ENCODE measurements at places on chromosomes 5 and 9. TPM values are rescaled to one million over a fixed set of nuclear protein-coding genes. Genes with fewer than 3 reads are reported as not detected.

DNA sequence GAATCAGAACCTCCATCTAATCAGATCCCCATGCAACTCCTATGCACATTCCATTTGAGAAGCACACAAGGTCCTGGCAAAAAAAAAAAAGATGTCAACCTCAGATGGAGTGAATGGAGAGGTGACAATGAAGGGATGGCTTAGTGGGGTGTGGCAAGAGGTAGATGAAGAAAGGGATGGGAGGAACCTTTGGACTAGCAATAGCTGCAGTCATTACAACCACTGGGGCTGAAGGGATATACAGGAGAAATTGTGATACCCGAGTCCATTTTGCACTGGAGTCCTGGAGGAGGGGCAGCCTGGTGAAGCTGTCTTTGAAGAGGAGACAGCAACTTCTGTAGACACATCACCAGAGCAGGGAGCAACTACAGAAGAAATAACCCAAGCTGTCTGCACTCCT lies 219.6 kb downstream of the ENC1 start:
- no peak for DNase-seq

DNA sequence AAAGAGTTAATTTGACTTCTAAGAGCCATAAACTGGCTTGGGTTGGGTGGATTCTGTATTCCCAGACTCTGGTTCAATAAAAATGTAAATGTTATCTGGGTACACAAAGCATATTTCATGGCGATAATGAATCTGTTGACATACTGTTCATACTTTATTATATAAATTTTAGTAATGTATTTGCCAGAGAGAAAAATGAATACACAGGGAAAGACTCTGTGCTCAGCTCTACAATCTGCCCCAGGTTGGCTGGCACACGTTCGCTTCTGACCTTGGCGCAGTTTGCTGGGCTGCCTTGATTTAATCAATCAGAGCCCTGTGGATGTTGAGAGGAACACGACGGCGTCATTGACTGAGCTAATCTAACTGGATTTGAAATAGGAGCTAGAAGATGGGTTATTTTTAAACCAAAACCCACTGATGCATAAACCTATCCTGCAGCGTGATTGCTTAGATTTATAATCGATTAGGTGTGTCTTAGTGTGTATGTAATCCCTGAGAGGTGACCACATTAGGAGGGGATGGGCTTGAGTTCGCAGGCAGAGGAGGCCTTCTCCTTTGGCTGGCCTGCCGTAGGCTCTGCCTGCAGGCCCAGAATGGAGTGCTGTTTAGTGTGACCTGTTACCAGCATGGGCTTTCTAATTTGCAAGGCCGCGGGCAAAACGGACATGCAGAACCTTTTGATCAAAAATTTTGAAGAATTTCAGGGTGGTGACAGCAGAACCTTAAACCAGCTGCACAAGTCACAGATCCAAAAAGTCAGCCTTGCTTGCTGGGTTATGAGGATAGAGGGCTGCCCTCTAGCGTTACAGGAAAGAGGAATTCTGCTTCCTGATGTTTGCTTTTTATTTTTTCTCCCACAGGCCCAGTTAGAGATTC lies 3.9 kb upstream of the ADCY2 start:
- DNase-seq: no peak

DNA sequence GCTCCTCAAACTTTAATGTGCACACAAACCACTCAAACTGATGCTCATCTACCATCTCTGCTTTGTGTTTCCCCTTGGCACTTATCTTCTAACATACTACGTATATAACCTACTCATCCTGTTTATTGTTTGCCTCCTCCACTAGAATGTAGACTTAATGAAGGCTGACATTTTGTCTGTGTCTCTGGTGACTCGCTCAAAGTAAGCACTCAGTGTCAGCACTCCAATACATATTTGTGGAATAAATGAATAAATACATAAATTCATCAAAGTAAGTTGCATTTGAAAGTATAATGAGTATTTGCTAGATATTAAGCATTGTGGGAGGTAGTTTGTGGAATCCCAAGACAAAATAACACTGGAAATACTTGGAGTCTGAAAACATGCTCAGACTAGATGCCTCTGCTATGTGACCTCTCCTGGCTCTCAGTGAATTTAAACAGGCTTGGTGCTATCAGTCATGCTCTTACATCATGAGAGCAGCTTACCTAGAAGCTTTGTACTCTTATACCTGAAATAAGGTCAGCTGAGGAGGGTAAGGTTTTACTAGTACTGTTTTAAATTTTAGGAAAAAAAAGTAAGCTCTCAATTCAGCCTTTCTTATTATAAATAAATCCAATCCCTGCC lies 37.0 kb upstream of the RANBP6 start:
- no peak for DNase-seq

DNA sequence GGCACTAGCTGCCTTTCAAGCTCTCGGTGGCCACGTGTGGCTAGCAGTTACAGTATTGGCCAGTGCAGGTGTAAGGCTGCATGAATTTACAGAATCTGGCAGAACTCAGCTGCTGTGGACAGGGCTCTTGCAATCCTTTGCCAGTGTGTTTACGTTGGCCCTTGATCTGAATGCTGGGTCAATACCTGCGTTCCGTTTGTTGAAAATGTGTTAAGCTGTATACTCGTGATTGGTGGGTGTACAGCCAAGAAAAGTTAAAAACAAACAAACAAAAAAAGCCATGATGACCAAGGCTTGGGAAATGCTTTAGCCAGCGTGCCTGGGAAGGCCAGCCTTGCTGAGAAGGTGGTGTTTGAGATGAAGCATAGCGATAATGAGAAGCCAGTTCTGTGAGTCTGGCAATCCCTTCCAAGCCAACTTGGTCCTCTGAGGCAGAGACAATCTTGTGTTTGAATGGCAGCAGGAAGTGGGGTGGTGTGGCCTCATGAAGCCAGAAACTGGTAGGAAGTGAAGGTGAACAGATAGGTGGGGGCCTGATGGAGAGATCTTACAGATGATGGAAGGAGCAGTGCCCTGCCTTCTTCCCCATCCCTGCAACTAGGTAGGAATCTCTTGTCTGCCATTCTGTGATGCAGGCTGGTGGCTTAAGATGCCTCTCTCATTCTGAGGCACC lies 820 bp upstream of the CFAP90 start:
- no peak for DNase-seq

- no peak for DNase-seq
These were observed 109.7 kb downstream of the MLLT3 start for GRCh38 chr9:20512636-20513035.

DNA sequence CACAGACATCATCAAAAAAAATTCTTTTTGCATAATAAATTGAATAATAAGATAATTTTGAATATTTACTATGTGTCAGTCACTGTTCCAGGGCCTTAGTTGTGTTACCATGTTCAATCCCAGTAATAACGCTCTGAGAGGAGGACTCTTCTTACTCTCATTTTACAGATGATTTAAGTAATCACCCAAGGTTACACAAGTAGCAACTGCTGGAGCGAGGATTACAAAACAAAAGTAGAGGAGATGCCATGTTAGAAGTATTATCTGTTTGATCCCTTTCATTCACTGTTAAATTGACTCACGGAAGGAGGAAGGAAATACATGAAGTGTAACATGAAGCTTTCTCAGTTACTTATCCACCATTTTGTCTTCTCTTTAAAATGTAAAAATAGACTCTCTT lies 412.8 kb downstream of the NFIB start:
- no peak for DNase-seq

- DNase-seq: no peak
These were observed 197.4 kb downstream of the CSNK1G3 start for GRCh38 chr5:123709422-123709821.

C9orf78 gene
- total RNA-seq: 23.0 TPM

GARIN3 gene
- not detected for total RNA-seq

GFI1B gene
- total RNA-seq: not detected

TEX48 gene
- not detected for total RNA-seq

GRCh38 chr9:79672891-79673290 lies 101.1 kb downstream of the TLE4 start:
- DNase-seq: no peak

DNA sequence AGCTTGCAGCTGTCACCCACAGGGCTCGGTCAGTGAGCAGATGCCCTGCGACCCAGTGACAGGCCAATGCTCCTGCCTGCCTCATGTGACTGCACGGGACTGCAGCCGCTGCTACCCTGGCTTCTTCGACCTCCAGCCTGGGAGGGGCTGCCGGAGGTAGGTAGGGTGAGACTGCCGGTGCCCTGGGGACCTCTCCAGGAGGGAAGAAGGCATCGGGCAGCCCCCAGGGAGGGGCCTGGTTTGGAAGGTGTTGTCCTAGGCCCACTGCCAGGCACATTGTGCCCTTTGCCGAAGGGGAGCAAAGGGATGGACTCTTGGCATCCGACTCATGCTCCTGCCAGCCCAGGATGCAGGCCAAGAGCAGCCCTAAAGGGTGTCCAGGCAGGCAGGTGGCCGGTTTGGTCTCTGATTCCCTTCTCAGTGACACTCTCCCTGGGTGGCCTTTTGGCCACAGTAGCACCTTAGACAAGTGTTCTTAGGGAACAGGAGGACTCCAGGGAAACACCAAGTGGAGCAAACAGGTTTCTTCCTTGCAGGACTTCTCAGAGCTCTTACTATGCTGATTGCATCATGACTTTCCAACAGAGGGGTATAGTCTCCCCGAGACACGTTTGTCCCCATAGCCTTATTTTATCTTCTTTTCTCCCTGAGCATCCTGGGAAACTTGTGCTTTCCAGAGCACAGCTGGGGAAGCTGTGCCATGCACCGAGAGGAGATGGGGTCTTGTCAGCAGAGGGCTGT lies 28.1 kb upstream of the AIF1L start:
- no peak for DNase-seq

MYOT gene
- not detected for total RNA-seq

DNA sequence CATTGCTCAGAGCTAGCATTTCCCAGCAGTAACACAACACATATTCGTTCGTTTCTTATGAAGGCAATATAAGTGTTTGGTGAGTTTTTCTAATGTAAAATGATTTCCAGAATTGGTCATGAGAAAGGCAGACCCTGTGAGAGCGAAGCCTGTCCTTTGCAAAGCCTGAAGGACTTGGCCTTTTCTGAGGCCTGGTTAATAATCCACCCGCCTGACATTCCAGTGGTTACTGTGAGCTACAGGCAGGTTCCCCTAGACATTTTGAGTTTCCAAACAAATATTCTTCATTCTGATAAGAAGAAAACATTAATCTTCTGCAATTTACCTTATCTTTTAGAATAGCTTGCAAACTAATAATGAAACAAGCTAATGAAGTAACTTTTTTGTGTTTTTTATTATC lies 38.0 kb downstream of the ADAMTS16 start:
- no peak for DNase-seq

DNA sequence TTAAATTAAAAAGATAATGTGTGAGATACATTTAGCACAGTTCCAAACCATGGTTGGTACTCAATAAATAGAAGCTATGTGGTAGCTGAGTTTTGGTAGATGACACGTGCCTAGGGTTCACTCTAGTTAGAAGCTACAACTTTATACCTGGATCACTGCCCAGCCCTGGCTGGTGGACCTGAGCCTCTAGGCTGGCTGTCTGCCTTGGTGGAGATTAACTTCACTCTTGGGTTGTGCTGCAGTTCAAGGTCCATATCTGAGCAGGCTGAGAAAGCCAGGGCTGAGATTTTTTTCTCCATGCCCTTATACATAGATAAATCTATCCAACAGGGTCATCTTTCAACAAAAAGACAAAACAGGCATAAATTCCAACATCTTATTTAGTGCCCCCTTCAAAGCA lies 44.6 kb upstream of the SPDL1 start:
- DNase-seq: no peak

GRCh38 chr9:128092199-128092977 lies 24.4 kb downstream of the SLC25A25 start:
- DNase-seq: no peak

DNA sequence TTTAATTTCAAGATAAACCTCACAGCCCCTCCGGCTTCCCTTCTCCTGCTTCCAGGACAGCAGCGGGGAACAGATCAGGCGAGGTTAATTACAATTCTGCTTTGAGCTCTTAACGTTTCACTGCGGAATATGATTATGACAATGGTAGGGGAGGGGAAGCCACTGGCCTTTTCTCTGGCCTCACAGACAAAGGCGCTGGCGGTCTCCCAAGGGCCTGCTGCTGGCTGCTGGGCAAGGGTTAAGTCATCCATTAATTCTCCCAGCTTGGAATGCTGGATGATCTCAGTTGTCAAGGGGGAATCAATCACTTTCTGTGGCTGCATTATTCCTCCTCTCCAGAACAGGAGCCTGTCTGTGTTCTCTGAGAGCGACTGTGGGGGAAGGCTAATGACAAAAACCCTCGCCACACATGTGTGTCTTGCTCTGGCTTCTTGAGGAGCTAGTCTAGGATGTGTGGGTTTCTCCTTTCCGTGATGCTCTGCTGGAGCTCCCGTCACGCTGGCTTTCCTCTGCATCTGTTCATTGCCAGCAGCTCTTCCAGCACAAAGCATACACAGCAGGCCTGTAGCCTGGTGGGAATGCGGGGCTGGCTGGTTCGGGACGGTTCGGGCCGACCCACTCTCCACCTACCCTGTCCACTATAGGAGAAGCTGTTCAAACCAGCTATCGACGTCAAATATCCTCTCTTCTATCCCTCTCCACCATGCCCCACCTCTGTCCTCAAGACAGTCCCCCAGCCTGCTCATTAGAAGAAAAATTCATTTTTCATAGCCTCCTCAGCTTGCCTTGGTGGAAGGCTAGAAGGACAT lies 82.8 kb downstream of the DCP2 start:
- no peak for DNase-seq

- DNase-seq: no peak
These were observed 20.7 kb downstream of the ITGA1 start for GRCh38 chr5:52808316-52808901.

- no peak for DNase-seq
These were observed 248.4 kb downstream of the TLR4 start for GRCh38 chr9:117952581-117952980.

FOXD4L3 gene
- 0.11 TPM for total RNA-seq

GRCh38 chr5:116449458-116449857 lies 125.2 kb downstream of the SEMA6A start:
- DNase-seq: no peak

ELP1 gene
- 20.7 TPM for total RNA-seq

IL17B gene
- total RNA-seq: not detected

- DNase-seq: no peak
These were observed 93.1 kb downstream of the ANKRD55 start for GRCh38 chr5:56140073-56140472.

SLIT3 gene
- 0.05 TPM for total RNA-seq

DNA sequence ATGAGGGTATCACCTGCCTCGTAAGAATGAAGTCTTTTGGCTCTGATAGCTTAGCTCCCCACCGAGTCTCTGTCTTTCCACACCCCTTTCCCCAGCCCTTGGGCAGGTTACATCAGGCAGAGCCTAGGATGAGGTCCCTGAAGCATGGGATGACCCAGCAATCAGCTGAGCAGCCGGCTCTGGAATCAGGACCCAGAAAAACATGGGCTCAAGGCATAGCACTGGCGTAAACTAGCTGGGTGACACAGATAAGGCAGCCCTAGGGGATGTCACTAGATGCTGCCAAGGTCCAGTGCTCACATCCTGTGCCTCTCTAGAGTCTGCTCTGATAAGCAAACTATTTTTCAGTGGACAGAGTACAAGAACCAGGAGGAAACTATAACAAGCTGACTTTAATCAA lies 26.6 kb downstream of the IDNK start:
- DNase-seq: no peak

DDX4 gene
- total RNA-seq: not detected

PTPRD gene
- 0.05 TPM for total RNA-seq

ZFP2 gene
- not detected for total RNA-seq

- no peak for DNase-seq
These were observed 250.2 kb downstream of the PDZD2 start for GRCh38 chr5:31889001-31889561.

TRIM41 gene
- 24.6 TPM for total RNA-seq

CRHBP gene
- total RNA-seq: not detected
